Stimulated activated CD8-positive, alpha-beta memory T cell treated with anti-CD3 and anti-CD28 coated beads, Interleukin-4, amount 100 ng/mL, for 48 hours (primary cell): ENCODE measurements at places on chromosomes 1 and 21.
A peak's percentile ranks its signal among the peaks of the same experiment; 100 is the strongest.

GRCh38 chr1:234495231-234495990, 16.4 kb upstream of the TARBP1 start:
- DNase-seq = no peak

- DNase-seq = no peak
Observed at GRCh38 chr1:117632269-117633067, 26.6 kb downstream of the TENT5C start.

- DNase-seq = peak; percentile 29
Observed at GRCh38 chr1:115648717-115649691, 7.2 kb downstream of the VANGL1 start.

- DNase-seq = no peak
Observed at GRCh38 chr1:85259912-85260274, 431 bp upstream of the C1orf52 start.

DNA sequence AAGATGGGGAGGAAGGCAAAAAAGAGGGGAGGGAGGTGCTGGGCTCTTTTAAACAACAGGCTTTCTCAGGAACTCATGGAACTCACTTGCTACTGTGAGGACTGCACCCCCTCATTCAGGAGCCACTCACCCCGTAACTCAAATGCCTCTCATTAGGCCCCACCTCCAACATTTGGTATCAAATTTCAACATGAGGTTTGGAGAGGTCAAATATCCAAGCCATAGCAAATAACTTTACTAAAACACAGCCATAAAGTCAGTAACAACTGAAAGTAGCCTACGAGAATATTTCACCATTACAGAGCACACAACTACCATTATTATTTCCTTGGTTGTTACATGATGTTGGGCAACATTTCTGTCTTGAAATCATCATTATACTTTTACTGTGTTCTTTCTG, 13.1 kb upstream of the DMRTB1 start:
- no peak for DNase-seq

- DNase-seq = no peak
Observed at GRCh38 chr1:162704673-162705424, 72.6 kb downstream of the DDR2 start.

GRCh38 chr1:38272515-38272914, 225.9 kb upstream of the POU3F1 start:
- DNase-seq = no peak

GRCh38 chr1:56512724-56513494, 66.5 kb downstream of the PLPP3 start:
- DNase-seq = no peak

DNA sequence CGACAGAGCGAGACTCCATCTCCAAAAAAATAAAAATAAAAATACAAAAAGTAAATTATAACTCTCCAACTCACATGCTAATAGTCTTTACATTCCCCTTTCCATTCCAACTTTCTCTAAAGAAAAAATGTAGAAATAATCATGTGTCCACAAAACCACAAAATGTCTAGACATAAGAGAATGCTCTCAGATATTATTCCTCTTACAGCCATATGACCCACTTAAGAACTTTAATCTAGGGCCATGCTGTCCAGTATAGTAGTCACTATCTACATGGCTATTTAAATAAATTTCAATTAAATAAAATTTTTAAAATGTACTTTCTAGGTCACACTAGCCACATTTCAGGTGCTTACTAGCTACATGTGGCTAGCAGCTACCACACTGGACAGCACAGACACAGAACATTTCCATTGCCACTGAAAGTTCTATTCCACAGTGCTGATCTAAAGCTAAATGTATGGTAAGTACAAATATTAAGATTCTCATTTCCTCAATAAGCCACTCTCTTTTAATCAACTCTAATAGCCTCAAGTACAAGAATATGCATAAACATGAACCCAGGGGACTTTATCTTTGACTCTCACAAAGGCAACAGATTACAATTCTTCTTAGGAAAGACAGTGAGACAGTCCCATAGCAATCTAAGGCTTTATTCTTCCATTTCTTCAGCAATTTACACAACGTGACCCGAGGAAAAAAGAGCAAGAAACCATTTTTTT, 138.6 kb downstream of the RERE start:
- no peak for DNase-seq

DNA sequence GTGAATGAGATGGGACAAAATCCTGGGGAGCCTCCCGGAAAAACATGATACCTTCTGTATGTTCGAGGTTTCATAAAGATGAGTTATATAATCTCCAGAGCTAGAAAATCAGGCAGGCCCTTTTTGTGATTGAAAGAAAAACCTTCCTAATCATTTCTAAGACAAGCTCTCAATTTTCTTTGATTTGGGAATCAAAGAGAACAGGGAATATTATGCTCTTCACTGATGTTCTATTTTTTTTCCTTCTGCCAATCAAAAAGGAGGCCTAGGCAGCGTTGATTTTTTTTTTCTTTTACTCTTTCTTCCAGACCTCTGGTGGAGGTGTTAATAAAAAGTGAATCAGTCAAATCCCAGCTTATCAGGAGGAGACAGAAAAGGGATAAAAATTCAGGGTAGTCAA, 34.5 kb downstream of the DIRAS3 start:
- no peak for DNase-seq

DNA sequence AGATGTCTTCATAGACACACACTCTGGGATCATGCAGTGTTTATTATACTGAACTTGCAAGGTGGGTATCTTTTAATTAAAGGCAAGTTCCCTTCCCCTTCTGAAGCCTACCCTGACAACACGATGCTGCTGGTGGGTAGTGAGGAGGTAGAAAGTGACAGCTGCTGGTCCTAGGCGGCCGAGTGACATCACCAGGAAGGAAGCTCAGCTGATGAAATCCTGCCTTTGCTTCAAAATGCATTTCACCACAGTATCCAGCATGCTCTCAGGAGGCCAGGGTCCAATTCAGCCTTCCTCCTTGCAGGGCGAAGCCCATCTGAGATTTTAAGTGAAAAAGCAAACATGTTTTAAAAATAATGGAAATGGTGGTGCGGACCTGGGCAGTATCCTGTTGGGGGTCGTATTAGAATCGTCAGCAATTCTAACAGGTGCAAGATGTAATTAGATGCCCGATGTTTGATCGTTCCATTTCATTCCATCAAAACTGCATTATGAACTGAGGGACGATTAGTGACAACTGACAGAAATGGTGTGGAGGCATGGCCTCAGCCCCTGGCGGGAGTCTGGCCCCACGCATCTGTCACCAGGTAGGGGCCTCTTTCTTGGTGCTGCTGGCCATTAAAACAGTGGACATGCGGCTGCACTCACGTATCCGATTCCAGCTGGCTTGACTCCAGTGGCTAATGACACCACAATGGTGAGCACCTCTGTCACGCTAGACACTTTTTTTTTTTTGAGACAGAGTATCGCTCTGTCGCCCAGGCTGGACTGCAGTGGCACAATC, 324.8 kb upstream of the C1orf174 start:
- no peak for DNase-seq

DNA sequence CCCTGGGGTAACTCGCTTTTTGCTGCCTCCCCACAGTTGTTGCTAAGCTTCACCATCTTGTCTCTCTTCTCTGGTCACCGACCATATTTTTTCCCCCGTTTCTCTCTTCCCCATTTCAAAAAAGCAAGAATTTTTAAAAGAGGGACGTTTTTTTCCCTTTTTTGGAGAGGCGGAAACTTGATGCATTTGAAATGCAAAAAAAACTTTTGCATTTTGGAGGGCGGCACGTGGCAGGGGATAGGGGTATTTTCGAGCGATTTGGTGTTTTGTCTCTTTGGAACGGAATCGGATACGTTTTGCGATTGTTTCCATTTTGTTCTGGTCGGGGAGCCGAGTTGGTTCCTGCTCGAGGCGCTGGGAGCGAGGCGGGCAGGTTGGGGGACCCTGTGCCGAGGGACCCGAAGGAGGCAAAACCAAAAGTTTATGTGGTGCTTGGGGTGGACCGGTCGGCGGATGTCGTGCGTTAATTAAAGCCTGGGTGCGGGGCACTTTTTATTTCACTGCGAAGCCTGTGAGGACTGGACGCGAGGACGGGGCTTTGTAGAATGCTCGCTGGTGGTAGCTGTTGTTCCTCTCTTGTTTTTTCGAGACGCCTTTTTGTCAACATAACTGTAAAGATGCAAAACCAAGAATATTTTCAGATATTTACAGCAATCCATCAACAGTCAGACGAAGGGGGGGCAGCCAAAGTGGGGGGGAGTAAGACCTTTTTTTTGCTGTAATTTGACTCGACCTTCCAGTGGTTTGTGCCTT, 884 bp downstream of the H3-3A start:
- peak; percentile 63 for DNase-seq

DNA sequence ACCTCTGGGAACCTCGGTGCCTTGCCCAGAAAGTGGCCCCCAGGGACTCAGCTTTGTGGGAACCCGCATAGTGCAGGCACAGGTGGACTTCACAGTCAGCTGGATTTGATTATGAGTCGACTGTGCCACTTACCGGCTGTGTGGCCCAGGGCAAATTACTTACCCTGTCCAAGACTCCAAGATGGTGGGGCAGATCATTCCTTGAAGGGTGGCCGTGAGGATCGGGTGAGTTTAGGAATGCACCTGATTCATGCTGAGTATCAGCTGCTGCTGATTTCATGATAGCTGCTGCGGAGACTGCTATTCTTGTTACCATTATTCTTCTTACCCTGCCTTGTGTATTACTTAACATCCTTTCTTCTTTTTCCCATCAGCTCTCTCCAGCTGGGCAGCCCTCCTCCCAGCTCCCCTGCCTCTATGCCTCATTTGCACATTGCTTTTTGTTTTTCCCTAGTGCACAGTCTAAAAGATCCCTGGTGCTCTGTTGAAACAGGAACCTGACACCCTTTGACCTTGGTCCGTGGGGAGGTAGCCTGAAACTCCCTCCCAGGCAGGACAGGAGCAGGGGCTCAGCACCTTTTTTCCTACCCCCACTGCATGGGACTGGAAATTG, 40.5 kb upstream of the FHAD1 start:
- no peak for DNase-seq

DNA sequence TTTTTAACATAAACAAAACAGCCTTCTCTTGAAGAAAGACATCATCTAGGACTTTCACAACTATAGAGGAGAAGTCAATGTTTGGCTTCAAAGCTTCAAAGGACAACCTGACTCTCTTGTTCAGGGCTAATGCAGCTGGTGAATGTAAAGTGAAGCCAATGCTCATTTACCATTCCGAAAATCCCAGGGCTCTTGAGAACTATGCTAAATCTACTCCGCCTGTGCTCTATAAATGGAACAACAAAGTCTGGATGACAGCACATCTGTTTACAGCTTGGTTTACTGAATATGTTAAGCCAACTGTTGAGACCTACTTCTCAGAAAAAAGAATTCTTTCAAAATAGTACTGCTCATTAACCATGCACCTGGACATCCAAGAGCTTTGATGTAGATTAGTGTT, 259.8 kb upstream of the NR5A2 start:
- DNase-seq = no peak

DNA sequence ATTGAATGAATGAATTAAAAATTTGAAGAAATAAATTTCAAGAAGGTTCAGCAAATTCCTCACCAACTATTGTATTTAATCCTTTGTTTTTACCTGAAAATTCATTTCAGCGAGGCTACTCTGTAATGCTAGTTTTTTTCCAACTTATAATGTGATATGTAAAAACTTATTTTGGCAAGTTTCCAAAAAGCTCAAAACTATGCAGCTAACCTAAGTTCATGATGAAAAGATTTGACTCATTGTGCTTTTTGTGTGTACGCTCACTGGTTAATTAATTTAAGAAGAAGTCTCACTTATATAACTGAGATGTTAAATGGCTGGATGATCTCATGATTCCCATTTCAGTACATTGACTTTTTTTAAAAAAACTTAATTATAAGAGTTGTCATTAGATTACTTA, 196.0 kb upstream of the SAMSN1 start:
- DNase-seq = no peak

- DNase-seq = no peak
Observed at GRCh38 chr1:62281922-62282555, 37.2 kb downstream of the KANK4 start.

DNA sequence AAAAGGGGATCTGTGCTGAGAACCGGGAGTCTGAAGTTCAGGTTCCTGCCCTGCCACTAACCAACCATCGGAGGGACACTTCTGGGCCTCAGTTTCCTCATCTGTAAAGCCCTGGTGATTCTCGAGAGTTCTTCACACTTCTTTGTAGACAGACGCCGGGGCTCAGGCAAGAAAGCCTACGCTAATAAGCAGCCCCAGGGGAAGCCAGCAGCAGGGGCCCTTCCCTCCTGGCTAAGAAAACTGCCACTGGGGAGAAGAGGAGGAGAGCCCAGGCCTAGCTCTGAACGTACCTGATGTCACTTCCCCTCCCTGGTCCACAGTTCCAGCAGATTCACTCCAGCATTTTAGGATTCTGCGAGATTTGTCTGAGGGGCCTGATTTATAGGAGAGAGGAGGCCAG, 76.0 kb downstream of the CAMK2N1 start:
- DNase-seq = no peak

DNA sequence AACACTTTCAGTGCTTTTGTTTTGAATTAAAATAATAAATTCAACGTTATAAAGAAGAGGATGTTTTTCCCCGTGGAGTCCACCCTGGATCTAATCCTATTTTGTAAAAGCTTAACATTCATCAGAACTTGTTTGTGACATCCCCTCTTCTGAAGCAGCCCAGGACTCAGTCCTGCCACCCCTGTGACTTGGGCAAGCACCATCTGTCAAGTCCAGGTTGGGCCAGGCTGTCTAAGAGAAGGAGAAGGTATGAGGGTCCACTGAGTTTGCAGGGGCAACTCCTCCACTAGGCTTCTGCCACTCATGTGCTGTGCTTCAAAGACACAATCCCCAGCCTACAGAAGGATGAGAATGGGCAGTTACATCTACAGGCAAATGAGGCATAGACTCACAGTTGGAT, 59.7 kb downstream of the MT1HL1 start:
- no peak for DNase-seq

DNA sequence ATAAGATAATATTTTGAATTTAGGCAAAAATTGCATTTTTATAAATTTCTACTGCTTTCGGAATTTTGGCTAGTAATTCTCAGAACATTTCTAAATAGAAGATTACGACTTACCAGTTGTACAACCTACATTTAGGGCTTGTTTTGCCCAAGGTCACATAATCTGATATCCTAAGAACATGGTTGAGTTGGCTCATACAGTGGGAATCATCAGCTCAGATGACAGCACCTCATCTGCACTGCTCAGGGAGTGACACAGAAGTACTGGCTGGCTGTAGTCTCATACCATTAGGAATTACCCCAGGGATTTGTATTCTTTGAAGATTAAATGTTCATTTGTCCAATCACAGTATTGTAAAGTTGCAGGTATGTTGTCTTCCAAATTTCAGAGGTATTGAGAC, 217.6 kb downstream of the ADGRL2 start:
- no peak for DNase-seq

- no peak for DNase-seq
Observed at GRCh38 chr1:18118491-18118890, 10.9 kb downstream of the IGSF21 start.

- DNase-seq = peak; percentile 96
Observed at GRCh38 chr1:54052934-54053744, at the start of the genes TCEANC2 and TMEM59. TCEANC2 (plus strand) TSS chr1:54053608; CDS start chr1:54054423, 815 bp downstream. TMEM59 (minus strand) TSS chr1:54053204; CDS start chr1:54053188, 16 bp downstream.

GRCh38 chr1:66889030-66889429, 35.6 kb downstream of the DNAI4 start:
- no peak for DNase-seq

- peak; percentile 82 for DNase-seq
Observed at GRCh38 chr1:42931911-42932422, 26.7 kb downstream of the SLC2A1 start.

- DNase-seq = no peak
Observed at GRCh38 chr1:76942549-76942948, 75.3 kb downstream of the ST6GALNAC5 start.
